ENCODE measurements at places on chromosomes 12 and 14.
A peak's percentile ranks its signal among the peaks of the same experiment; 100 is the strongest.

DNA sequence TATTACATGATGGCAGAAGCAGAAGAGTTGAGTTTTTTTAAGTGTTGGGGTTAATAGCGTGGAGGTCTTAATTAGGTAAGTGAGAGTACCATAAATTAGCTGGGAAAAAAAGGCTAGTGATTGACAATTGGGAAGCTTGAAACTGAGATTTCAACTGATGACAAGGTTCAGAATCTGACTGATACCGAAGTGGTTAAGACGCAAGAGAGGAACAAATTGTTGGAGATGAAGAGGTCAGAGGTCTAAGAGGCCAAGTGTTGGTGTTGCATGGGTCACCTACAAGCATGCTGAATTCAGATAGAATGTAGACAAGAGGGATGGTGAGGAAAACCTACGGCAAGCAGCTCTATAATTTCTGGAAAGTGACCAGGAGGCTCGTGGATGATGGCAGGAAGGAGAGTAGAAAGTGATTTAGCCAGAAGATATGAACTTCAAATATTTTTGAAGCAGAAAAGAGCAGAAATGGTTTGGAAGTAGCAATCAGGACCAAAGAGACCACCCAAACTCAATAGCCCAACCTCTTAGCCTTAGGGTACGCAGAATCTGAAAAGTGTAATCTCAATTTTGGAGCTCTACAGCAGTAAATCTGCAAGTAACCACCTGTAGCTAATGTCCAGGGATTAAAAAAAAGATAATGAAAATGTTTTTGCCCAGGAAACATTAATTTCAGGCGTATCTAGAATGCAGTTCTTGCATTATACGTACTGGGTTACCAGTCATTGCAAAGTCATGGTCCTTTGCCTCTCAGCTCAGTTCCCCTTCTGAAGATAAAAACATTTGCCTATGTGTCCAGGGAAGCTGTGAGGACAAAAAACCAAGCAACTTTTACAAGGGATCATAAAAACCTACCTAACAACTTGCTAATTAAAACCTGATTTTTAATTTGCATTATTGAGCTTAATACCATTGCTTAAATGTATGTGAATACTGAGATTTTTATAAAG, 1.7 kb upstream of the TMPO start:
- no peak for DNase-seq

DNA sequence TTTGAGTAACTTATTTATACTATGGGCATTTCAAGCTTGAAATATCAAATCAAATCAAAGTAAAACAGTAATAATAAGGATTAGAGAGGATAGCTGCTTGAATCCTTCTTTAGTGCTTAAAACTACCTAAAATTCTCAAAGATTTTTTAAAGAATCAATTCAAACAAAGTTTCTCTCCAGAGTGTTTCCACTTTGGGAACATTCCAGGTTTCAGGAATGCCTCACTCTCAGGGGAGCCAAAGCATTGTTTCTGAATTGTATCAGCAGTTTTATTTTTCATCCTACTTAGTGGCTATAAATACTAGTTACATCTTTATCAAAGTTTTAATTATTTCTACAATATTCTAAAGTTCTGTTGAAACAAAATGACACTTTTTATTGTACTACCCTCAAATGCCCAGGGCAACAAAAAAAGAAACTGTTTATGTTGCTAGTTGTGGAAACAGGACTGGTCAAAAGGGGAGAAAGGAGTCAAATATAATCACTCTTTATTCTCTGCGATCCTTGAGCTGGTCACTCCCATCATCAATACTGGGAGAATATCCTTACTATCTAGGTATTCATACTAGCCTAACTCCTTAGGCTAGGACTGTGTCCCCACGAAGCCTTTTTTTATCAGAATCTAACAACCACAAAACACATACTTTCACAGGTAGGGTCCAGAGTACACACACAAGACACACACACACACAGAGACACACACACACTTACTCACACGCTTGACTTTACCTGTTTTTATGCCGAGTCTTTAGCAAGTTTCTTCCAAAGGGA, 598 bp downstream of the RASSF9 start:
- DNase-seq, result no peak

DNA sequence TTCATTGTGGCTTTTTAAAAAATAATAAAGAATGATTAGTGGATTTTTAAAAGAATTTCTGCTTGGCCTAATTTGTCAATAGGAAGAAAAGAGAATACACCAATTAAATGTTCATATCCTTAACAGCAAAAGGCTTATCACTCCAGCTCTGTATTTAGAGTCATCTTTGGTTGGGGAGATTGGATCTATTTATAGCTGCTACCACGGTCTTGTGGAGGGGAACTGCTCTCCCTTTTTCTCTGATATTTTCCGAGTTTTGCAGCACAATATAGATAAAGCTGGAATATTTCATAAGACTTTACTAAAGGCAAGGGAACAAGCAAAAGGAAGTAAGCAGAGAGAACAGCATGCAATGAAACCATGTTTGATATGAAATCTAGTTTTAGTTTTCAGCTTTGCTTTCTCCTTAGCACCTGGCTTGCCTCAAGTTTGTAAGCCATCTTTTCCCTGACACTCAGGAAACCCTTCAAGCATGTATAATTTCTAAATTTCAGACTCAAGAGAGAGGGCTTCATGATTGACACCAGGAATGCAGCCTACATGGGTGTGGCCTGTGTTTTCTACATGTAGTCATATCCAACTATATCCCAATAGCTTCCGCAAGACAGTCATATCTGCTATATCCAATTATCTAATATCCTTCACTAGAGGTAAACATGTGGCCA, 35.2 kb downstream of the BRMS1L start:
- DNase-seq, result no peak

- DNase-seq, result no peak
Observed at GRCh38 chr14:51613416-51613815, 38.3 kb upstream of the FRMD6 start.

DNA sequence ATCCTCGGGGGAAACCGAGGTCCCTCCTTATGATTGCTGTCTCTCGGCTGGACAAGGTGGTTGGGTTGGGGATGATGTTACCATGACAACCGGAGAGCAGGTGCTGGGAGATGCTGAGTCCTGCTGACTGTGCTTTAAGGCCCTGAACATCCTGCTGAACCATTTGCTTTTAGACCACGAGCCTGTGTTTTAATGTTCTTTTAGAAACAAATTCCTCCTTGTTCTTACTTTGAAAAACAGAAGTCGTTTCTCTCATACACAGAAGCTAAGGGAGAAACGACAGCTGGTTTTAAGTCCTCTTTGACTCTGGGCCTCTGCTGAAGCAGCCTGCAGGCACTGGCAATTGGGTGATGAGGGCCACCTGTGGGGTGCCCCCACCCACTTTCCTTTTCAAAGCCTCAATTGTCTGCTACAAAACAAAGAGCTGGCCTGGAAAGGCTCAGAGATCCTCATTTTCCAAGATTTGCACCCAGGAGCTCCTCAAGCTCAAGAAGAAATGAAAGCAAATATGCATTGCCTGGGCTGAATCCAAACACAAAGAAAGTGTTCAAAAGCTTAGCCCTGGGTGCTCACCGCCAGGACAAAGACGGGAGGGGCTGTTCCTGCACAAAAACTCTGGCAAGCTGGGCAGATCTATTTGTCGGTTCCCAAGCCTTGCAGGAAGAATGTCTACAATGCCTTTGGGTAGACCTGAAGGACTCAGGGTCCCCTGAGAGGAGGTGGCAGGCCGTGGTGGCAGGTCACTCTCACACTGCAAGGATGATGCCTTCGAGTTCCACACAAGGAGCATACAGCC, 90.0 kb upstream of the CLMN start:
- no peak for DNase-seq

GRCh38 chr14:86193756-86194155, 663.8 kb downstream of the FLRT2 start:
- no peak for DNase-seq

- DNase-seq, result peak; percentile 22
Observed at GRCh38 chr12:109540526-109541412, 32.5 kb downstream of the MMAB start.

- no peak for DNase-seq
Observed at GRCh38 chr12:29334937-29335336, 46.0 kb downstream of the ERGIC2 start.

DNA sequence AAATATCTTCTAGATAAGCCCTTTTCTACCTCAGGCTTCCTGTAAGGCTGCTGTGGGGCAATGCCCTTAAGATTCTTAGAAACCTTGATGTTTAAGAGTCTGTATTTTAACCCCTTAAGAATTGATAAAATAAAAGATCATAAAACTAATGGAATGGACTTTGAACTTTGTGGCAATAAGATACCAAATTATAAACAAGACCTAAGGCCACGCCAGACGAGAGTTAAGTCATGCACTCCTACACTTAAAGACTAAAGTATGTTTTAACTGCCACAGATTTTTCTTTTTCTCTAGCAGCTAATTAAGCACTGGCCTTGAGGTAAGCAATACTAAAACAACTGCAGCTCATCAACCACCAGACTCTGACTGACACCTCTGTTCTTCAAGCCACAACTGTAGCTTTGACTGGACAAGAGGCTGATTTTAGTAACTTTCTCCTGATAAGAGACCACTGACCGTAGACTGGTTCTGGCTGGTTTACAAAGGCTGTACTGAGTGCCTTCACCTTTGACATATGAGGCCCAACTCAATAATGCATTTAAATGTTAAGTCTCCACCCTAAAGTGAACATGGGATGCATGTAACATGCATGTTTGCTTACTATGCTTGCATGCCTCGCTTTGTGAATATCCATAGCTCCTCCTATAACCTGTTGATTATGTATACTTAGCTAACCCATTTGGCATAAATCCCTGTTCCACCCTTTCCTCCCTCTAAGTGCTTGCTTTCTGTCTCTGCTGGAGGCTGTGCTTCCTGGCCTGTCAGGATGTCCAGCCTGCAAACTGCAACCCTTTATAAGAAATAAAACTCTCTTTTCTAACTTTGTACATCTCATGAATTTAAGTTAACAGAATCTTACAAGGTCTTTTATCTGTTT, 71.9 kb downstream of the KLHL28 start:
- no peak for DNase-seq

DNA sequence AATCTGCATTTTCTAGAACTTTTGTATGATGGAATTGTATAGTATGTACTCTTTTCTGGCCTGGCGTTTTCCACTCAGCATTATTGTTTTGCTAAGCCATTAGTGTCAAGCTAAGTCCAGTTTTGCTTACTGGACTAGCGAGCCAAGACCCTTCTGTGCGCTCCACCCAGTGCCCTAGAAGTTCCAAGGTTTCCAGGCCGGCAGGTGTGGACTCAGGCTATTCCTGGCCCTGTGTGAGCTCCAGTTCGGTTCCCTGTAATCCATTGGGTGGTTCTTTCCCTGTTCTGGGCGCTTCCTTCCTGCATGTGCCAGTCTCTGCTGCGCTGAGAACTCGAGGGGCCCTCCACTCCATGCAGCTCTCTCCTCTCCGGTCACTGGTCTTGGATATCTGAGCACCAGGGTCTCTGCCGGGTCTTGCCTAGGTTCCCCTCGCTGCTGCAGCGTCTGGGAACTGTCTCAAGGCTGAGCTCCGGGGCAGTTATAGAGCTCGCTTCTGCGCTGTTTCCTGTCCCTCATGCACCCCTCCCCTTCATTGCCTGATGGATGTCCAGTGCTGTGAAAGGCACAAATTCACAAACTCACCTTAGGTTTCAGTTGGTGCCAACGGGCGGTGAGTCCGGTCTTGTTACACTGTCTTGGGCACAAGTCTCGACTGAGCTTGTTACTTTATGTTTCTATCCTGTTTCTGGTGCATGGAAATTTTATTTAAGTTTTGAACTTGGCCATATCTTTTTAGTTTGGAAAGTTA, 100.8 kb downstream of the ADGRD1 start:
- no peak for DNase-seq

GRCh38 chr12:97164936-97165335, 257.9 kb downstream of the NEDD1 start:
- DNase-seq, result no peak

DNA sequence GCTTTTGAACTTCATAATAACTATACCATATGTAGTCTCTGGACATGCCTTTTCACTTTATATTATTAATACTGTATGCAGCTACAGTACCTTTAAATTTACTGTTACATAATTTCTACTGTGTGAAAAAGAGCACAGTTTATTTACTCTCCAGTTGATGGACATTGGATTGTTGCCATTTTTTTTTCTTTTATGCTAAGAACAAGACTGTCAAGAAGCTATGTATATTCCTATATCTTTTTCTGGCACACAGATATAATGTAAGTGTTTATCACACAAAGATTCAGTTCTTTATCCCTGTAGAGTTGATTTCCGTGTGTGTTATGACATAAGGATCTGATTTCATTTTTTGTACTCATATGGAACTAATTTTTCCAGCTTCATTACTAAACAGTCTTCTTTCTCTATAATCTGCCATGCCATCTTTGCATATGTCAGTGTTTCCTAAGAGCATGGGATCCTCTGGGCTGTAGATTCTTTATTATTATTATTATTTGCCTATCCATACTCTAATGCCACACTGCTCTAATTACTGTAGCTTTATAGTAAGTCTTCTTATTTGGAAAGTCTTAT, 593.0 kb upstream of the ATP2B1 start:
- no peak for DNase-seq

DNA sequence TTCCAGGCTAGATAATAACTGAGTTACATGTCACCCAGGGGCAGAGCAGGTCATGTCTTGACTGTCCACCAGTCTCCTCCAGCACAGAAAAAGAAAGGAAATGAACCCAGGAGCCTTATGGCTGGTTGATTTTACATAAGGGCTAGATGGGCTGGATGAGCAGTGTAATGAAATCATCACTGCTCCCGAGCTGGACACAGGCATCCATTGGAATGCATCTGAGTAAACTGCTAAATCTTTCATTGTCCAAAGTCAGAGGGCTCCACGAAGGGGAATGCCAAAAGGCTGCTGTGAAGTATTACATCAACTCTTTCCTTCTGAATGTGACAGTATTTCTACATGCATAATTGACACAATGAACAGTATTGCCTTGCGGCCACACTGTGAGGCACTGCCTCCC, 30.1 kb upstream of the TSPAN11 start:
- DNase-seq, result no peak
